Placental pericyte (primary cell): ENCODE measurements at places on chromosomes 5 and 9. TPM values are rescaled to one million over a fixed set of nuclear protein-coding genes. Genes with fewer than 3 reads are reported as not detected.

Gene SPAG8
- total RNA-seq, result 0.66 and 1.0 TPM in 2 replicates

Gene SPOCK1
- total RNA-seq, result 16.0 and 77.5 TPM in 2 replicates

Gene GRIN3A
- total RNA-seq, result not detected in 2 replicates

Gene C9orf50
- total RNA-seq, result not detected in 2 replicates

Gene SPINK7
- not detected in 2 replicates for total RNA-seq
